ENCODE measurements at places on chromosomes 11 and 22. TPM values are rescaled to one million over a fixed set of nuclear protein-coding genes. Genes with fewer than 3 reads are reported as not detected.

Gene C11orf65
- polyA plus RNA-seq: 2.0 TPM

Gene KRTAP5-11
- 0.33 TPM for polyA plus RNA-seq

DNA sequence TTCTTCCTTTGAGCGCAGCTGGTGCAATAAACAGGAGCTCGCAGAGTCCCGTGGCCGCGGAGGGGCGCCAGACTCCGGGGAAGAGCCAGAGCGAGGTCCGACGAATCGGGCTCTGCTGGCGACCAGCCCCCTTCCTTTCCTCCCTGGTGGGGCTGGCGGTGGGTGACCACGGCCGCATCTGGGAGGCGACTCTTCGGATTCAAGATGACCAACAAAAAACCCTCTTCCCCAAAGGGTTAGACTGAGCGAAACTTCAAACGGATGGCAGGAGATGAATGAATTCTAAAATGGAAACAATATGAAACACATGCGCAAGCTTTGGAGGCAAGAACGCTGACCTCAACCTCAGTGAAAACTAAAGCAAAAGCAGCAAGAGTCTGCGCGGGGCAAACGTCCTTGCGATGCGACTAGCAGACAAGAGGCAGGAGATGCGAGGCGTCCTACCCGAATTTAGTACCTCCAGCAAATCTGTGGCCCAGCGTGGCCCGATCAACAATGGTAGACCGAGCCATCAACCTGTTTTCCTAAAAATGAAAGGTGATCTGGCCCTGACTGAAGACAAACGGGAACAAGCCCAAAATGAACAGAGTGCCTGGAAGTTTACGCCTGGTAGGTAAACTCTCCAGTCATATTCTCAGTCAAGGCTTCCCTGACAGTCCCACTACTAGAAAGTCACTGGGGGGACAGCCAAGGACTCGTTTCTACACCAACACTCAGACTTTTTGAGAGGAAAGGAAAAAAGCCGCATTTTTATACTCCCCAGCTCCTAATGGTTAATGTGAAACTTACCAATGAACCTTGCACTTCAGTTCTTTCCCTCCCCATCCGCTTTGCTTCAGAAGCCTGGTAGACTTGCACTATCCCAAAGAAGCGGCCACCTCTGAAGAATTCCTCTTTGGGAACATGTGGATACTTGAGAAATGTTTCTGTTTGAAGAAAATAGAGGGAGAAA, 11.6 kb downstream of the MMP3 start:
- DNase-seq: peak; percentile 19

DNA sequence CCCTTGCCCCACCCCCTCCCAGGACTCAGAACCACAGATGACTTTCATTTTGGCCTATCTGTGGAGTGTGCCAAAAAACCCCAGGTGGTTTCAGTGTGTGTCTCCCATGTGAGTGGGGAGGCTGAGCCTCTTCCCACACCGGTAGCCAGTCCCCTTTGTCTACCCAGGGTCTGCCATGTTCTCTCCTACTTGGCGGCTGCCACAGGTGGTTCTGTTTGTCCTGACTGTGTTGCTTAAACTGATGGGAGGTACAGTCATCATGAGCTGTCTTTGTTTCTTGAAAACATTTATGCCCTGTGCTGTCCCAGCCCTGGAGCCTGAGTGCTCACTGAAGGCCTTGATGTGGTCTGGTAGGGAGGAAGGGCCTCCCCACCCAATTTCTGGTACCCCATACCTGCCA, 39.7 kb upstream of the SUSD2 start:
- DNase-seq: no peak

- DNase-seq: no peak
Observed at GRCh38 chr11:5767056-5767455, 13.0 kb downstream of the OR52N4 start.

Gene DEPDC7
- 23.0 TPM for polyA plus RNA-seq

DNA sequence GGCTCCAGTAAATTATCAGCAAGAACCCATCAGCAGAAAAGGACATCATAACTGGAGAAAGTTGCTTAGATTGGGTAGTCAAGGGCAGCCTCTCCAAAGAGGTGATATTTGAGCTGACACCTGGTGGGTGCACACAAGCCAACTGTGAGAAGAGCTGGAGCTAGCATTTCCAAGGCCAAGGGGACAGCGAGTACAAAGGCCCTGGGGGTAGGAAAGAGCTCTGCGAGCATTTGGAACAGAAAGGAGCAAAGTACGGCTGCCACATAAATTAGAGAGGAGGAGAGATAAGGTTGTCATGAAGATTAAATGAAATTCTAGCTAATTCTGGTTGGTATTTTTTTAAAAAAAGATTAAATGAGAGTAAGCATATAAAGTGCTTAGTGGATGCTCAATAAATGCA, 21.7 kb upstream of the SMCO4 start:
- DNase-seq: no peak

Gene OR52A1
- 0.03 TPM for polyA plus RNA-seq

Gene NCR3LG1
- polyA plus RNA-seq: 0.54 TPM

GRCh38 chr11:57885298-57886050, 123.9 kb downstream of the CTNND1 start:
- DNase-seq: peak; percentile 4

GRCh38 chr22:20020533-20021195, at the start of gene TANGO2:
TSS of gene TANGO2 (plus strand) at chr22:20021110. CDS start at chr22:20036799, 15,689 bp downstream.
- DNase-seq: peak; percentile 92

DNA sequence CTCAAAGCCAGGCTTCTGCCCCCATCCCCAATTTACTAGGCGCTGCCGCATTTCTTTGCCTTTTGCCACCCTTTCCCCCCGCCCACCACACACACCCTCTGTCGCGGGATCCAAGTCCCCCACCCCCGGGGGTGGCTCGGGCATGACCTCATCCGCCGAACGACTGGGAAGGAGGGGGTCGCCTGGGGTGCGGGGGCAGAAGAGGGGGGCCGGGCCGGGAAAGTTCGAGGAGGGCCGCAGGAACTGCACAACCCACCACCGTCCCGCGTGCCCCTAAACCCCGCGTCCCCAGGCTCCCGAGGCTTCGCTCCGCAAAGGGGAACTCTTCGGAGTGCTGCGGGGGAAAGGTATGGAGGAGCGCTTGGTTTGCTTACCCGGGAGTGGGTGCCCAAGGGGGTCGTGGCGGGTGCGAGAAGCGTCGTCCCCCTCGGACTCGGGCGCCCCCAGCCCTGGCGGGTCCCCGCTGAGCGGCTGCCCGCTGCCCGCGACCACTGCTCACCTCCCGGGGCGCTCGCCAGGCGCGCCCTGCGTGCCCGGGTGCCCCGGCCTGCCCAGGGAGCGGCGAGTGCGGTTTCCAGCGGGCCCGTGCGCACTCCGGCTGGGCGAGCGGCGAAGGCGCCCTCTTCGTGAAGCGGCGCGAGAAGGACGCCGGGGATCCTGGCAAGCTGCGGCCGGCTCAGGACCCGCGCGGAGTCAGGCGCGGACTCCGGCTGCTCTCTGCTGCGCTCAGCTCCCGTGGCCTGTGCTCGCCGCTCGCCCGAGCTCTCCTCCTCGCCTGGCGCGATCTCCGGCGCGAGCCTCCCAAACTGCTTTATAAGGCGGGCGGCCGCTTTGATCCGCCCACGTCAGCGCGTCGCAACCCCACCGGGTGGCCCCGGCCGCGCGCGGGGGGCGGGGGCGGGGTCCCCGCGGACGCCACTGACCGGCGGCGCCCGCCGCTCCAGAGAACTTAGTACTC, 4.0 kb upstream of the WNT11 start:
- DNase-seq: peak; percentile 85

GRCh38 chr22:28299753-28300152, 379.9 kb downstream of the TTC28 start:
- DNase-seq: peak; percentile 40

- DNase-seq: no peak
Observed at GRCh38 chr22:20426259-20426615, 11.4 kb downstream of the SCARF2 start.

Gene GPR137
- 19.2 TPM for polyA plus RNA-seq

GRCh38 chr11:100863080-100863581, 176.0 kb downstream of the ARHGAP42 start:
- peak; percentile 9 for DNase-seq

Gene GLB1L2
- polyA plus RNA-seq: 4.8 TPM

Gene KDELR3
- polyA plus RNA-seq: 7.0 TPM

Gene FAM89B
- 20.5 TPM for polyA plus RNA-seq

Gene FXYD2
- polyA plus RNA-seq: 6.4 TPM

Gene OR5P2
- polyA plus RNA-seq: not detected

GRCh38 chr22:19037282-19038163, 84.7 kb downstream of the DGCR2 start:
- DNase-seq: no peak

Gene POLA2
- polyA plus RNA-seq: 27.0 TPM

Data from right lung (tissue), 10 donors.